ENCODE measurements at places on chromosomes 7 and 10.

- DNase-seq: no peak
Measured at GRCh38 chr10:103188853-103189252, 4.2 kb downstream of the NT5C2 start.

- DNase-seq: no peak
Measured at GRCh38 chr10:31789555-31789954, 139.1 kb downstream of the ARHGAP12 start.

DNA sequence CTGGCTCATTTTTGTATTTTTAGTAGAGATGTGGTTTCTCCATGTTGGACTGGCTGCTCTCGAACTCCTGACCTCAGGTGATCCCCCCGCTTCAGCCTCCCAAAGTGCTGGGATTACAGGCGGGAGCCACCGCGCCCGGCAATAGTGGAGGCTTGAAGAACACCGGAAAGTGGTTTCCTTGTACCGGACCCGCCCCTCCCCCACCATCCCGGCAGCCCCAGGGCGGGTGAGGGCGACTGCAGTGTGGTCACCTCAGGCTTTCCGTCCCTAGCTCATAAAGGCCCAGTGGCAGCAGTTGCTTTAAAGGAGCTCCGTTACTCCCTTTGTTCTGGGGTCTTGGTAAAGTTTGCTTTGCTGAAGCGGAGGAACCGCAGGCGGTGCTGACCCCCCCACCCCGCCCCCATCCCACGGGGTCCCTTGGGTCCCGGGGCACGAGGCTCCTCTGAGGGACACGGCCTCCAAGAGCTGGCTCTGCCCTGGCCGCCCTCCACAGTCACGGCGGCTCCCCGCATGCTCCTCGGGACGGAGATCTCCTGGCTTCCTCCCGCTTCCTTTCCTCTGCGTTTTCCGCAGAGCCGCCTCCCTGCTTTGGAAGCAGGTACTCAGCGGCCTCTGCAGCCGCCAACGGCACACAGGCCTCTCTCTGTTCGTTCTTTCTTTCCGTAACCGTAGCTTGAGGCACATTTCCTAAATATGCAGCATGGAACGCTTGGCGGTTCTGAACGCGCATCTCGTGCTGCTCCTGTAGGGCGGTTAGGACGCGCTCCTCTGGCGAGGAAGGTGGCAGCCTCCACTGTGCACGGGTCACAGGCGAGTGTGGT lies 77.3 kb downstream of the DNAJB6 start:
- no peak for DNase-seq

GRCh38 chr10:126191192-126191591 lies 197.1 kb downstream of the ADAM12 start:
- DNase-seq: no peak

- DNase-seq: peak; percentile 30
Measured at GRCh38 chr10:23412223-23412622, 26.7 kb upstream of the OTUD1 start.

DNA sequence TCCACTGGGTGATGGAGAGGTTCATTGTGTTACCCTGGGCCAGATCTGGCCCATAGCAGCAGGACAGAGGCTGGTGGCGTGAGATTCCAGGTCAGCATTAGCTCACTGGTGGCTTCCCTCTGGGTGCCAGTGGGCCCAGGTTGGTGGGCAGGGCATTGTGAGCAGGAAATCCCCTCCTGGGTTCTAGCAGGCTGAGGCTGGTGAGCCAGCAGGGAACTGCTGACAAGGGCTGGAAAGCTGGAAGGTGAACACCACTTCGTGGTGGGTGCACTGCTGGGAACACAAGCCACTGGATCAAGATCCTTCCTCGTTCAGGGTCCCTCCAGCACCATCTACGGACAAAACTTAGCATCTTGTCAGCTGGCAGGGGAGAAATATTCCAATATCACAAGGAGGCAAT lies 259.2 kb upstream of the FZD1 start:
- no peak for DNase-seq

GRCh38 chr7:28161331-28161730 lies 19.3 kb downstream of the JAZF1 start:
- DNase-seq: no peak

GRCh38 chr10:99544322-99544721 lies 11.6 kb downstream of the NKX2-3 start:
- no peak for DNase-seq

GRCh38 chr10:62850646-62851045 lies 34.5 kb upstream of the EGR2 start:
- DNase-seq: no peak

DNA sequence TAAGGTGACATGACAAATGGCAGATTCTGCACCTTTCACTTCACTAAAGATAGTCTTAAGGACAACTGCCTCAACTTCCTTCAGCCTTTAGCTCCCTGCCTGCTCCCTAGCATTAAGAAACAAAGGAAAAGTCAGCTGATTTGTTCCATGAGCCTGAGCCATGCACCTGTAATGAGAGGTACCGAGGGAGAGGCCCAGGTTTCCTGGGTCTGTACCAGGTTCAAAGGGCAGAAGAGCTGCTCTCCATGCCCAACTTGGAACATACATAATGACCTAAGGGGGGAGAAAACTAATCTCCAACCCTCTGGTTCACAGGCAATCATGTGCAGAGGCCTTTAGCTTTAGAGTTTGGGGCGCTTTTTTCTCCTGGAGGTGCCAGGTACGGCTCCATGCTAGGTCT lies 111.2 kb downstream of the JAZF1 start:
- no peak for DNase-seq

DNA sequence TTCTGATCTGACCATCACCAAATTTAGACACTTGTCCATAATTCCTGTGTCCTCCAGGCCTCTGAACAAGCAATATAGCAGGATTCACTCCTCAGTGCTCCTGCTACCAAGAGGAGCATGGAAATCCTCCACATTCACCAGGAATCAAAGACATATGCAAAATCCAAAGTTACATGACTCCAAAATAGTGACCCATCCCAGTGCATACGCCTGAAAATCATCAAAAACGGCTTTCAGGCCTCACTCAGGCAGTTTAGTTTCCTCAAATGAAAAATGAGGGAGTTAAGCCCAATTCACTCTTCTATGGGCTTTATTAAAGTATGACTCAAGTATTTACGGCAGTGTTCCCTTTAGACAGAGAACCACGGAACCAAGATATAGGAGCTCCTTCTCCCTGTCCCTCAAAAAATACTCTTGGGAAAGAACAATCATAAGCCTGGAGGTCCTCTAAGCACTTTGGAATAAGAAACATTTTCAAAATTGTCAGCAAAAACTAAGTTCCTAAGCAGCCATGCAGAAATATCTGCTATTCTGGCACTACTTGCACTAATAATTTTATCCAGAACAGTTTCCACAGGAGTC lies 240.7 kb downstream of the PARD3 start:
- DNase-seq: no peak

- no peak for DNase-seq
Measured at GRCh38 chr10:96666741-96667140, 53.6 kb downstream of the PIK3AP1 start.

GRCh38 chr10:82319562-82319961 lies 444.6 kb downstream of the NRG3 start:
- no peak for DNase-seq

Data from activated CD4-positive, alpha-beta T cell treated with anti-CD3 and anti-CD28 coated beads for 48 hours (primary cell).